Stimulated activated CD4-positive, alpha-beta T cell treated with anti-CD3 and anti-CD28 coated beads, Interleukin-4, amount 100 ng/mL, for 24 hours (primary cell): ENCODE measurements at places on chromosomes 6 and 20.

GRCh38 chr20:51470499-51470820 is 72.1 kb downstream of the NFATC2 start:
- no peak for DNase-seq

GRCh38 chr6:162621246-162621645 is 106.3 kb downstream of the PRKN start:
- DNase-seq, result no peak

DNA sequence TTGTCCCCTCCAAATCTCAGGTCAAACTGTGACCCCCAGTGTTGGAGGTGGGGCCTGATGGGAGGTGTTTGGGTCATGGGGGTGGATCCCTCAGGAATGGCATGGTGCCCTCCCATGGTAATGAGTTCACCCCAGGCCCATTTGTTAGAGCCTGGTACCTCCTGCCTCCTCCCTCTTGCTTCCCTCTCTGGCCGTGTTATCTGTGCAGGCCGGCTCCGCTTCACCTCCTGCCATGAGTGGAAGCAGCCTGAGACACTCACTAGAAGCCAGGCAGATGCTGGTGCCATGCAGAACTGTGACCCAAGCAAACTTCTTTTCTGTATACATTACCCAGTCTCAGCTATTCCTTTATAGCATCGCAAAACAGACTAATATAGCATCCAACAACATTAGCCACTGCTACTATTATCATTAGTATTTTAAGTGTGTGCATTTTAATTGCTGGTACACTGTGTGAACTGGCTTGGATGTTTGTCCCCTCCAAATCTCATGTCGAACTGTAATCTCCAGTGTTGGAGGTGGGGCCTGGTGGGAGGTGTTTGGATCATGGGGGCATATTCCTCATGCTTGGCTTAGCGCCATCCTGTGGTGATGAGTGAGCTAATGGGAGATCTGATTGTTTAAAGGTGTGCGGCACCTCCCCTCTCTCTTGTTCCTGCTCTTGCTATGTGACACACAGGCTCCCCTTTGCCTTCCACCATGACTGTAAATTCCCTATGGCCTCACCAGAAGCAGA is 12.2 kb upstream of the OSER1 start:
- DNase-seq, result no peak

GRCh38 chr20:58878399-58878798 is 25.9 kb downstream of the GNAS start:
- no peak for DNase-seq

GRCh38 chr6:55290736-55291135 is 36.5 kb upstream of the GFRAL start:
- DNase-seq, result no peak

- no peak for DNase-seq
These were observed 252.7 kb downstream of the BMP7 start for GRCh38 chr20:57013741-57014140.

DNA sequence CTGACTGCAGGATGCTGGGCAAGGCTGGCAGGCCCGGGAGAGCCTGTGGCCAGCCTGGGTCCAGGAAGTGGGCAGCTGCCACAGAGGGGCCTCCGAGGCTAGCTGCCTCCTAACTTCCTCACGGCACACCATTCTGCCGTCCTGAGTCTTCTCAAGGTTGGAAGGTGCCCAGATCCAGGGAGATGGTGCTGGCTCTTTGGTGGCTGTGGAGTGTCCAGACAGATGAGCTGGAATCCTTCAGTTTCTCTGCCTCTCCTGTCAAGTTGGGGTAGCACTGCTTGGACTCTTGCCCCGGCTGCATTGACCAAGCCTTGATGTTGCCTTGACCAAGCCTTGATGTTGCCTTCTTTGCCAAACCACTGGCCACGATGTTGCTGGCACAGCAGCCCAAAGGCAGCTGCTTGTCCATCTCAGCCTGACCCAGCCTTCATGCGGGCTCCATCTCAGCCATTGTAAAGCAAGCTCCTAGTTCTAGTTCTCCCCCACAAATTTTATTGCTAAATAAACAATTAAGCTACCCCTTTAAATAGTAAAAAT is 75.1 kb upstream of the AFDN start:
- DNase-seq, result no peak

DNA sequence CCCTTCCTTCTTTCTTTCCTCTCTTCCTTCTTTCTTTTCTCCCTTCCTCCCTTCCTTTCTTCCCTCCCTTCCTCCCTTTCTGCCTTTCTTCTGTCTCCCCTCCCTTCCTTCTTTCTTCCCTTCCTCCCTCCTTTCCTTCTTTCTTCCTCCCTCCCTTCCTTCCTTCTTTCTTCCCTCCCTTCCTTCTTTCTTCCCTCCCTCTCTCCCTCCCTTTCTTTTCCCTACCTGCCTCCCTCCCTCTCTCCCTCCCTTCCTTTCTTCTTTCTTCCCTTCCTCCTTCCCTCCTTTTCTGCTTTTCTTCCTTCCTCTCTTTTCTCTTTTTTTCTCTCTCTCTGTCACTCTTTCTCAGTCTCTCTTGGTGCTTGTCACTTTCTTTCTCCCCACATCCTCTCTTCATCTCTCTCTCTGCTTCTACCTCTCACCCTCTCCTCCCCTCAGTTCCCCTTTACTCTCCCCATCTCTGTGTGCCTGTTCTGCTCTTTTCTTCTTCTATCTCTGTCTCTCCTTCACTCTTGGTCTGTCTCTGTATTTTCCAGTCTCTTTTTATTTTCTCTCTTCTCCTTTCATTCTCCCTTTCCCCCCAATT is 30.1 kb upstream of the FAM83D start:
- no peak for DNase-seq

DNA sequence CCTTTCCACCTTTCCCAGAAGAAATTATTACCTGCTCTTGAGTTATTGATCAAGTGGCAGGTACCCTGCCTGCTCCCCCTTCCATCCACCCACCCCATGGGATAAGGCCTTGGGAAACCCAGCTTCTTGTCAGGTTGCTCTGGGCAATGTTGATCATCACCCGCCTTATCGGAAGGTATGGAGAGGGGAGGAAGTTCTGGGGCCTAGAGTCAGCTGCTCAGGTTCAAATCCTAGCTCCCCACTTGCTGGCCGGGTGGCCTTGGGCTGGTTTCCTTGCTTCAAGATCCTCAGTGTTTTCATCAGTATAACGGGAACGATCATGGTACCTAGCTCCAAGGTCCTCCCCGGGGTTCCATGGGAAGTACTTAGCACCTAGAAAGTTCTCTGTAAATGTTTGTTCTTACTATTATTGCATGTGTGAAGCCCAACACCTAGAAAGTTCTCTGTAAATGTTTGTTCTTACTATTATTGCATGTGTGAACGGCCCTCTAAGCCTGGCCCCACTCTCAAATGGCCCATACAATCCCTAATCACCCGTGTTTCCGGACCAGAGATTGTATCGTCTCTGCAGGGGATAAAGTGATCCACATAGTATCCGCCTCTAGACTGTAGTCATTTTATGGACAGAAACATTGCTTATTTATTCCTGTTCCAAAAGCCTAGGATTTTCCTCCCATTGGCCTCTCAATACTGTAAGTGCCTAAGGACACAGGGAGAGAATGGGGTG is 1.1 kb upstream of the PREX1 start:
- DNase-seq, result no peak

GRCh38 chr6:125509477-125509876 is 207.7 kb upstream of the HDDC2 start:
- no peak for DNase-seq

GRCh38 chr20:1909097-1909496 is 13.9 kb downstream of the SIRPA start:
- no peak for DNase-seq

DNA sequence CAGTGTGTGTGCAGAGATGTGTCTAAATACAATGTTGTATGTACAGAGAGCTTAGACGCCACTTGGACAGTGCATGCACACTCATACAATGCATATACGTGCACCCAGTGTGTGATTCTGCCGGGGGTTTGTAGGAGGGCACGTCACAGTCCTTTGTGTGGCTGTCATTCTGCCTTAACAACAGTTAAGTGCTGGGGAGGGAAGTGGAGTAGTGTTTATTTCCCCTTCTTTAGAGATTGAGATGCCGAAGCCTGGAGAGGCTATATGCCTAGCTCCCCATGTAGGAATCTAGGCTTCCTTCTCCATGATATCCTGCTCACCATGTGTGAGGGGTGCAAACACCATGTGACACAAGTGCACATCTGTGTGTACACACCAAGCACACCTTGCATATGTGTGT is 38.2 kb downstream of the MDFI start:
- DNase-seq, result no peak

GRCh38 chr20:52809003-52809402 is 163.2 kb upstream of the TSHZ2 start:
- DNase-seq, result no peak
